Activated CD4-positive, alpha-beta T cell treated with anti-CD3 and anti-CD28 coated beads, Interleukin-2, amount 10 ng/mL, durations not matched to agents 24 days and 14 days (primary cell): ENCODE measurements at places on chromosomes 4 and X. TPM values are rescaled to one million over a fixed set of nuclear protein-coding genes. Genes with fewer than 3 reads are reported as not detected.

Gene ADH1A
- not detected in 2 replicates for total RNA-seq

Gene MAGEA12
- total RNA-seq, result not detected in 2 replicates

DNA sequence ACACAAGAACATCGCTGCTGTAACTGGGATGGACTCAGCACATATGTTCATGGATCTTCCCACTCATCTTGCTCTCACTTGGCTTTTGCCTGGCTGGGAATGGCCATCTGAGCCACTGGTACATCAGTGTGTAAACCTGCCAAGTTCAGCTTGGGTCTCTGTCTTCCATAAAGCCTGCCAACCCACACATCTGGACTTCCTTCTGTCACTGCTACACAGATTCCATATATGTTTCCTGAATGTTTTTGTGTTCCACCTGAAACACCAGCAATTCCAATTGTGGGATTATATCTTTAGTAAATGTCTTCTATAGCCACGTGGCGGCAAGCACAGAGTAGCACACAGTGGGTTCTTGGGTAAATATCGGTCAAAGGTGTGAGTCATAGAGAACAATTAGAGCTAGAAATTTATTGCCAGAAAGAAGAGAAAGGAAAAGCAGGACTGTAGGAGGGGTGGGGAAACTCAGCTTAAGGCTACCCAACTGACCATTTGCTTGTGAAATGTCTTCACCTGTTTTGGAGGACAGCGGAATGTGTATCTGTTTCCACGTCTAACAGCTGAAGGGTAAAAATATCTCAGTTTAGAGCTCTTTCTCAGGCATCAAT, 125.9 kb downstream of the MFAP3L start:
- DNase-seq, result no peak
- H3K36me3 ChIP-seq, result no peaks in the 10 kb centered on the region
- H3K27me3 ChIP-seq, result peaks cover 3% of the 10 kb centered on the region

DNA sequence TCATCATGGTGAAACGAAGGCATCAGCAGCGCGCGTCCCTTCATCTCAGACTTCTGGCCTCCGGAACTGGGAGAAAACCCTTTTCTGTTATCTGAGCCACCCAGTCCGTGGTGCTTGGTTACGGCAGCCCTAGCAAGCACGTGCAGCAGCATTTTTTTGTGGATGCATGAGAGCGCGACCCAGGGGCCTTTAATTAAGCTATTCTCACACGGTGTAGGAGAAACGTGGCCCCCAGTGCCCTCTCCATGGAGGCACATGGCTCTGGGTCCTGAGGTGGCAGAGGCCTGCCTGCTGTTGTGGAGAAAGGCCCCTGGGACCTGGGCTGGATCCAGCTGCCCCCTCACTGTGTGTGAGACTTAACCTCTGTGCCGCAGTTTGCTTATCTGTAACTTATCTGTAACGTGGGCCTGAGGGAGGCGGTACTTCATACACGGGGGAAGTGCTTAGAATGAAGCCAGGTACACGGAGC, 9.5 kb downstream of the CLCN4 start:
- H3K4me1 ChIP-seq, result peaks cover 5% of the 10 kb centered on the region
- no peaks in the 10 kb centered on the region for H3K36me3 ChIP-seq
- H3K27ac ChIP-seq, result no peak overlapping the region
- no peak for DNase-seq
- H3K27me3 ChIP-seq, result peaks cover 3% of the 10 kb centered on the region

Gene FRAS1
- total RNA-seq, result not detected in 2 replicates

Gene ARHGEF38
- not detected in 2 replicates for total RNA-seq

Gene PCDH7
- total RNA-seq, result not detected in 2 replicates

GRCh38 chr4:57147335-57148060, 37.3 kb upstream of the IGFBP7 start:
- no peak overlapping the region for H3K4me3 ChIP-seq
- peaks cover 1% of the 10 kb centered on the region for H3K27me3 ChIP-seq
- no peaks in the 10 kb centered on the region for H3K4me1 ChIP-seq
- no peaks in the 10 kb centered on the region for H3K36me3 ChIP-seq

DNA sequence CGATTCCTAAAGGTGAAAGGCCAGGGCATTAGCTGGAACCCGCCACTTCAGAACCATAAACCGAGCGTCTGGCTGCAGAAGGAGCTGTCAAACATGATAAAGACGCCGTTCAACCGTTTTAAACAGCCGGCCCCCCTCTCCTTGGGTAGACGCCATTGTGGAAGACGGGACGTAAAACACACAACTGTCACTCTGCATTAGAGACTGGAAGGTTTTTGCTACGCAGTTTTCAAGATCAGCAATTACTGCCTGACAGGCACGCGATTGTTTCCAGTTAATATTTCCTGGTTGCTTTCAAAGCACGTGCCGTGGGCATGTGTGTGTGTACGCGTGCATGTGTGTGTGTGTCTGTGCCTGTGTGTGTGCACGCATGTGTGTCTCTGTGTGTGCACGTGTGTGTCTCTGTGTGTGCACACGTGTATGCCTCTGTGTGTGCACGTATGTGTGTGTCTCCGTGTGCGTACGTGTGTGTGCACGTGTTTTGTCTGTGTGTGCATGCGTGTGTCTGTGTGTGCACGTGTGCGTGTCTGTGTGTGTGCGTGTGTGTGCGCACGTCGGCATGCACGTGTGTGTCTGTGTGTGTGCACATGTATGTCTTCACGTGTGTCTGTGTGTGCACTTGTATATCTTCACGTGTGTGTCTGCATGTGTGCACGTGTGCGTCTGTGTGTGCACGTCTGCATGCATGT, 48.8 kb downstream of the SHOX start:
- H3K27ac ChIP-seq, result no peak overlapping the region
- no peaks in the 10 kb centered on the region for H3K4me1 ChIP-seq
- DNase-seq, result no peak
- no peak overlapping the region for H3K4me3 ChIP-seq
- no peaks in the 10 kb centered on the region for H3K36me3 ChIP-seq
- no peaks in the 10 kb centered on the region for H3K27me3 ChIP-seq

Gene SYN1
- 0.49 and 0.54 TPM in 2 replicates for total RNA-seq

Gene STAP1
- 15.0 and 15.6 TPM in 2 replicates for total RNA-seq

Gene RPA4
- 0.68 and 0.78 TPM in 2 replicates for total RNA-seq

DNA sequence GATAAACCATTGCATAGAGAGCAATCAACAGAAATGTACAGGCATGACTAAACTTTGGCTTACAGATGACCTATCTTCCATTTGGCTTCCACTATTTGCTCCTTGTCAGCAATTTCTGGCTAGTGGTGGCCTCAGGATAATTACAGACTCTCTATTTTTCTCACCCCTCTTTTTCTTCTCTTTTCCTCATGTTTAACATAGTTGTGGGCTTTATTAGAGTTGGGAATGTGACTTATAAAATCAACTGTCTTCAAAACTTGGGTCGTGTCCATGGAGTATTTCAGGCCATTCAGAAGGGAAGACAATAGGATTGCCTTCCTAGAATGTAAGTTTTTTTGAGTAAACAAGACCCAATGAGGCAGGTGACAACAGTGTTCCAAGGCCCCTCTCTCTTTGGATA, 236.2 kb downstream of the FRAS1 start:
- H3K4me3 ChIP-seq, result no peak overlapping the region
- H3K27me3 ChIP-seq, result peaks cover 9% of the 10 kb centered on the region
- DNase-seq, result no peak
- H3K36me3 ChIP-seq, result no peaks in the 10 kb centered on the region
- no peak overlapping the region for H3K27ac ChIP-seq

- no peak for DNase-seq
- no peak overlapping the region for H3K27ac ChIP-seq
- peaks cover 4% of the 10 kb centered on the region for H3K27me3 ChIP-seq
- H3K36me3 ChIP-seq, result no peaks in the 10 kb centered on the region
- H3K4me3 ChIP-seq, result no peak overlapping the region
Observed at GRCh38 chr4:26001413-26001812, 87.4 kb downstream of the SMIM20 start.

Gene CPLX1
- 1.0 and 1.7 TPM in 2 replicates for total RNA-seq

DNA sequence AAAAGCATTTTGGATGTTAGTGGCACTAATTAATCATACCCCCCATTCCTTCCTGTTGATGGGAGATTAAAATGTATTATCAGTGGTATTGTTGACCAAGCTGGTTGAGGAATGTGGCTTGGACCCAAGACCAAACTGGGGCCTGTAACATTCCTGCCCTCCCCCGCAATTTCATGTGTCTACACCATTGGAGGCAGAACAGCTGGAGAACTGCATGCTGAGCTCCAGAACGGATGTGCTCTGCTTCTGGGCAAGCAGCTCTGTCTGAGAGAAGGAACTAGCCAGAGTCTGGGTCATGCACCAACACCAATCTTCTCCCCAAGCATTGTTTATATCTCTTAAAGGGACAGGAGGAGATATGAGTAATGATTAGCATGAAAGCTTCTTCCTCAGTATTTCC, 185.5 kb downstream of the CEP135 start:
- H3K27ac ChIP-seq, result no peak overlapping the region
- peaks cover 3% of the 10 kb centered on the region for H3K27me3 ChIP-seq
- no peaks in the 10 kb centered on the region for H3K4me1 ChIP-seq
- no peak for DNase-seq
- H3K4me3 ChIP-seq, result no peak overlapping the region
- no peaks in the 10 kb centered on the region for H3K36me3 ChIP-seq

GRCh38 chrX:75603833-75604232, 81.0 kb upstream of the ZDHHC15 start:
- no peaks in the 10 kb centered on the region for H3K4me1 ChIP-seq
- H3K27ac ChIP-seq, result no peak overlapping the region
- peak; percentile 53 for DNase-seq

Gene FGF5
- total RNA-seq, result not detected in 2 replicates

GRCh38 chr4:38464328-38464727, 199.7 kb upstream of the KLF3 start:
- no peak overlapping the region for H3K27ac ChIP-seq
- peaks cover 8% of the 10 kb centered on the region for H3K27me3 ChIP-seq
- DNase-seq, result no peak
- H3K36me3 ChIP-seq, result peaks cover 4% of the 10 kb centered on the region

GRCh38 chrX:108117988-108118387, 26.4 kb downstream of the ATG4A start:
- H3K27me3 ChIP-seq, result no peaks in the 10 kb centered on the region
- no peak for DNase-seq
- no peak overlapping the region for H3K27ac ChIP-seq
- no peak overlapping the region for H3K4me3 ChIP-seq

- no peak within 1 kb of the TSS for H3K27ac ChIP-seq
- H3K27me3 ChIP-seq, result peaks cover 4% of the 10 kb centered on the region
- peaks cover 3% of the 10 kb centered on the region for H3K4me1 ChIP-seq
- peak; percentile 60 for DNase-seq
Observed at GRCh38 chr4:71338846-71339593, at the start of gene SLC4A4. TSS of gene SLC4A4 (plus strand) at chr4:71339020.
